Activated CD4-positive, alpha-beta T cell treated with anti-CD3 and anti-CD28 coated beads for 36 hours (primary cell): ENCODE measurements at places on chromosomes 2 and 18.
A peak's percentile ranks its signal among the peaks of the same experiment; 100 is the strongest.

DNA sequence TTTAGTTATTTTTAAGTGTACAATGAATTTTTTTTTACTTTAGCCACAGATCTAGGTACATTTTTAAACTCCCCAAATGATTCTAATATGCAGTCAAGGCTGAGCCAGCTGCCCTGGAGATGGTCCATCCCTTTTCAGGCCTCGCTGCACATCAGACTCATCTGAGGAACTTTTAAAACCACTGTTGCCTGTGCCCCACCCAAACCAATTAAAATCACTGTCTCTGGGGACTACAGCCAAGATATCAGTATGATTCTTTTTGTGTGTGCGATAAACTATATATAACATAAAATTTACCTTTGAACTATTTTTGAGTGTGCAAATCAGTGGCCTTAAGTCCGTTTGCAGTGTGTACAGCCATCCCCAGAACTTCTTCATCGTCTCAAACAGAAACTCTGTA is 9.1 kb upstream of the MALT1 start:
- DNase-seq, result no peak

GRCh38 chr18:74784752-74785151 is 187.1 kb downstream of the ZNF407 start:
- no peak for DNase-seq

GRCh38 chr2:160905862-160906261 is 254.4 kb upstream of the TANK start:
- no peak for DNase-seq

DNA sequence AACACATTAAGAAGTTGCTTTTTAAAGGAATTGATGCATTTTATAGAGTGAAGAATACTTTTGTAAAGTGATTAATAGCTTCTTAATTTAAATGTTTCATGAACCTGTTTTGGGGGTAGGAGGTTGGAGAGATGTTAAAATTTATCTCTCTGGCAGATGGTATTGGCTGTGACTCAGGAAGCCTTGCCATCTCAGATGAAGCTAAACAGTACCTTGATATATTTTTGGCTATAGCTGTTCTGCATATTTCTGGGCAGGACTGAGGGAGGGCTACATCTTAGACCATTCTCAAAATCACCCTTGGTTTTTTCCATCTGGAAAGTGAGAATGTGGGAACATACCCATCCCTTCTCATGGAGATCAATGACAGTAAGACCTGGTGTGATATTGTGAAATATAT is 13.4 kb downstream of the CAPN14 start:
- no peak for DNase-seq

GRCh38 chr2:100856732-100857131 is 36.8 kb downstream of the NPAS2 start:
- no peak for DNase-seq

- peak; percentile 28 for DNase-seq
Measured at GRCh38 chr2:238202326-238203093, 985 bp downstream of the ILKAP start.

GRCh38 chr2:69742322-69742952 is 503 bp downstream of the ANXA4 start:
- DNase-seq, result no peak

DNA sequence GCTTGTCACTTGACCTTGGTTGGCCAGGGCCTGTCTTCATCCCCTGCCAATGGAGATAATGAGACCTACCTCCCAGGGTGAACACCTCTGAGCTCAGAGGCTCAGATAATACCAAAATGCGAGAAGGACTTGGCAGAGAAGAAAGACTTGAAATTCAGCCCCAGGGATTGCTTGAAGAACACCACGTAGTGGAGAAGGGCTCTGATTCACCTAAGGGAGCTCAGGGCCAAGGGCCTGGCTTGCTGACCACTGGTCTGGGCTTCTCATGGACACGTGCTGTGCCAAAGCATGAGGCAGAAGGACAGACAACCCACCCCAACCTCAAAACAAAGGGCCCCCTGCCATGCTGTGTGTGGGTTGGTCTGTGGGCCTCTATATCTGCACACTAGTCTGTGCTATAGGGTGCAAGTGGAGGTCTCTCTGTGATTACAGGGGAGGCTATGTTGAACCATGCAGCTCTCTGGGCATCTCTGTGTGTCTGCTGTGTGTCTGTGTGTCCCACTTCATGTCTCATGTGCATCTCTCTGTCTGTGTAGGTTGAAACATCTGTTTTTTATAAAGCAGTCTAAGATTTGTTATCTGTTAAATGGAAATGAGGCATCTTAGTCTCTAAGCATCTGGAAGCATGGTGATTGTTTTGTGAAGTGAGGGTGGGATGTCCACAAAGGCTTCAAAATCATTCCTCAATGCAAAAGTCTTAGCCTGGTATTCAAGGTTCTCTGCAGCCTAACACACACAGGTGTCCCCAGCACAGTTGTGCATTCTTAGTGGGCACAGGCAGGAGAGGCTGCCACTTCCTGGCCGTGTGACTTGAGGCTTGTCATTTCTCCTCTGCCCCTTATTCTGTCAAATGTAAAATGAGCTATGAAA is 61.0 kb upstream of the EPAS1 start:
- DNase-seq, result no peak

DNA sequence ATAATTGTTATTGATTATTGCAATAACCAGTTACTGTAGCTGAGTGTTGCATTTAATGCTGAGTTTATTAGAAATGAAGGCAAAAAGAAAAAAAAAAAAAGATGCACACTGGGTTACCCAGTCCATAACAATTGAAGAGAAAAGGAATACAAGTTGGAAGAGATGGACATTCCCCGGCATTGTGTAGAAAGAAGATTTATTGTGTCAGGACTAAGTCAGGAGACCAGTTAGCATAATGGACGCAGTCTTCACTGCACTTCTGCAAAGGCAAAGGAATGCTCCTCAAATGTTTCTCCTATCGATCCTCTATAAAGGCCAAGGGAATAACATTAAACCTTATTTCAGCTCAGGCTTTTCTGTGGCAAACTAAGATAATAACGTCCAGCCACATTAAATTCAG is 157.8 kb downstream of the INSIG2 start:
- DNase-seq, result no peak

DNA sequence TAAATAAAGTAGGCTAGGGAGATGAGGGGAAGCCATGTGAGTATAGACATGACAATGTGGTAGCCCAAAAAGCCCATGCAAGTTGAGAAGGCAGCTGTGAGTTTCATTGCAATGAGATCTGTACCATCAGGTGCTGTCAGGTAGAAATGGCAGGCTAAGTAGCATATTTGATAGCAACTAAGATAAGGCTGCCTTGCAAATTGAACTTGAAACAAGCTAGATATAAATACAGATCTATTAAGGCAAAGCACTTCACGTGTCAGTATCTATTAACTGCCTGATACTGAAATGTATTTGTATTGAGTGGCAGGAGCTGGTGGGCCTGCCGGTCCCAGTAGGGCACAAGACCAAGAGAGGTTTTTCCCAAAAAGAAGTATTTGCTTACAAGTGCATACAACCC is 419.9 kb downstream of the TDRD15 start:
- no peak for DNase-seq

- no peak for DNase-seq
Measured at GRCh38 chr18:33116376-33116775, 324.1 kb downstream of the CCDC178 start.

- DNase-seq, result no peak
Measured at GRCh38 chr2:121187982-121188411, 97.0 kb downstream of the TFCP2L1 start.

GRCh38 chr18:33594799-33595198 is 16.8 kb downstream of the ASXL3 start:
- no peak for DNase-seq

GRCh38 chr2:54551123-54551756 is 95.1 kb downstream of the SPTBN1 start:
- DNase-seq, result no peak

- no peak for DNase-seq
Measured at GRCh38 chr2:226308986-226309385, 490.6 kb downstream of the IRS1 start.

- DNase-seq, result no peak
Measured at GRCh38 chr2:3151153-3151918, 226.3 kb downstream of the EIPR1 start.

DNA sequence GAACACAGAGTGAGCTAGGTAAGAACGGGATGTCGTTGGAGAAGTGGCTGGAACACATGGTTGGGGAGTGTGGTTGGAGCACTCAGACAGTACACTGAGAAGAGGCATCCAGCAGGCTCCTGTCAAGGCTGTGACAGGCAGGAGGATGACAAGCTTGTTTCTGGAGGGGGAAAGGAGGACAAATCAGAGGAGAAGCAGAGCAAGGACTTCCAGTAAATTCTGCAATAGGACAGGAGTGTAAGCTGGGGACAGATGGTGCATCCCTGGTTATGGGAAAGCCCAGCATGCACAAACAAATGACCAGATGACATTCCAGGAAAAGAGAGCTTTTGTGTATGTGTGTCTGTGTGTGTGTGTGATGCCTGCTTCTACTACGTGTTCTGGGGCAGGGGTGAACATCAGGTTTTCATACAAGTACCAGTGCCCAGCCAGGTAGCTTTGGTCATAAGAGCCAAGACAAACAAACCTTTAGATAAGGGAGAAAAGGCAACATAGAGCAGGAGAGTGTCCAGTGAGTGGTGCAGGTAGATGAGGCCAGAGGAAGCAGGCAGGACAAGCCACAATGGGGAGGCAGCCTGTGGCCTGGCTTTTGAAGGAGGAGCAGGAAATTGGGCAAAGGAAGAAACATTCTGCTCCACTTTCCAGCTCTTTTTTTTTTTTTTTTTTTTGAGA is 32.1 kb upstream of the MAPK4 start:
- DNase-seq, result no peak

- no peak for DNase-seq
Measured at GRCh38 chr2:36820942-36821605, 124.6 kb downstream of the VIT start.

- no peak for DNase-seq
Measured at GRCh38 chr2:229832510-229832898, 89.3 kb downstream of the TRIP12 start.

DNA sequence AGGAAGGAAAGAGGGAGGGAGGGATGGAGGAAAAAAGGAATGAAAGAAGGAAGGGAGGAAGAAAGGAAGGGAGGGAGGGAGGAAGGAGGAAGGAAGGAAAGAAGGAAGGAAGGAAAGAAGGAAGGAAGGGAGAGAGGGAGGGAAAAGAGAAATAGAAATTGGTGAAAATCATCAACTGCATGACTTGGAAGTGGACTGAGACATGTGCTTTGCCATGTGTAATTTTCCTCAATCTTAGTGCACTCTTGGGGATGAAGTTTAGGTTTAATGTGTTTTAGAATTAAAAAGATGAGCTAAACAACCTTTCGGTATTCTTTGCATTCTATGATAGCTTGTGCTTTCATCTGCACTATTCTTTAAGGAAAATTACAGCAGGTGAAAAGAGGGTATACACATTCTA is 320.1 kb upstream of the GALNT5 start:
- DNase-seq, result no peak

DNA sequence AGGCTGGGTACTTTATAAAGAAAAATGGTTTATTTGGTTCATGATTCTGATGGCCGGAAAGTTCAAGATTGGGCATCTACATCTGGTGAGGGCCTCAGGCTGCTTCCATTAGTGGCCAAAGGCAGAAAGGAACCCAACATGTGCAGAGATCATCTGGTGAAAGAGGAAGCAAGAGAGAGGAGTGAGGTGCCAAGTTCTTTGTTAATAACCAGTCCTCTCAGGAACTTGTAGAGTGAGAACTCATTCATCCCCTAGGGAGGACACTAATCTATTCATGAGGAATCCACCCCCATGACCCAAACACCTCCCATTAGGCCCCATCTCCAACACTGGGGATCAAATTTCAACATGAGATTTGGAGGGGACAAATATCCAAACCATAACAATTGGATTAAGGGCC is 17.8 kb upstream of the SERPINE2 start:
- no peak for DNase-seq

- DNase-seq, result no peak
Measured at GRCh38 chr18:79844999-79845563, 47.3 kb downstream of the KCNG2 start.

DNA sequence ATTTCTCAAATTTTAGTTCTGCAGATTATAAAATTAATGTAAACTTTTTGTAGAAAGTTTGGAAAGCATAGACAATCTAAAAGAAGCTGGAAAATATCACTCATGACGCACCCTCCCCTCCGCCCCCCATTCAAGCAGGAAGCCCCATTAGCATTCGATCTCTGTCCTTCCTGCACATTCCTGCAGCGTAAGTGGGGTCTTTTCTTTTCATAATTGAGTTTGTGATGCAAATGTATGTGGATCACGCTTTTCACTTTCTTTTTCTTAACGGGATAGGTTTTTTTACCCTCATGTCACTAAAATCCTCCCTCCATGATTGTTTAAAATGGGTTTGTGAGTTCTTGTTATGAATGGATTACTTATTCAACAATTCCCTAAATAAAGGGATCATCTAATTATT is 181.7 kb upstream of the HDAC4 start:
- DNase-seq, result no peak

GRCh38 chr2:223692191-223692947 is 90.2 kb upstream of the SCG2 start:
- peak; percentile 24 for DNase-seq

DNA sequence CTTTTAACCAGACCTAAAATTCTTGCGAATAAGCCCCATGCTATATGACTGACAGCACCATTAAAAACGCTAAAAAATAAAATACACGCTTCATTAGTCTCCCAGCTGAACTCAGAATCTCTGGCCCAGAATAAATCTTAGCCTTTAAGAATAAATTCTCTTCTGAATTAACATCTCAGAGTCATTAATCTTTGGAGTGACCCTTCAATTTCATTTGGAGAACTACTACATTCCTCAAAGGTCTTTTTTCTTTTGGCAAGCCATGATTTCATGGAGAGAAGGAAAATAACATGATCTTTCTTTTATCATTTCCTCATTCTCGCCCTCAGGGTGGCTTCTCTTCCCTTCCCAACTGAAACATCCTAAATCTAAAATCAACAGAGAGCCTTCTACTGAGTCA is 259.0 kb downstream of the AFF3 start:
- DNase-seq, result no peak

DNA sequence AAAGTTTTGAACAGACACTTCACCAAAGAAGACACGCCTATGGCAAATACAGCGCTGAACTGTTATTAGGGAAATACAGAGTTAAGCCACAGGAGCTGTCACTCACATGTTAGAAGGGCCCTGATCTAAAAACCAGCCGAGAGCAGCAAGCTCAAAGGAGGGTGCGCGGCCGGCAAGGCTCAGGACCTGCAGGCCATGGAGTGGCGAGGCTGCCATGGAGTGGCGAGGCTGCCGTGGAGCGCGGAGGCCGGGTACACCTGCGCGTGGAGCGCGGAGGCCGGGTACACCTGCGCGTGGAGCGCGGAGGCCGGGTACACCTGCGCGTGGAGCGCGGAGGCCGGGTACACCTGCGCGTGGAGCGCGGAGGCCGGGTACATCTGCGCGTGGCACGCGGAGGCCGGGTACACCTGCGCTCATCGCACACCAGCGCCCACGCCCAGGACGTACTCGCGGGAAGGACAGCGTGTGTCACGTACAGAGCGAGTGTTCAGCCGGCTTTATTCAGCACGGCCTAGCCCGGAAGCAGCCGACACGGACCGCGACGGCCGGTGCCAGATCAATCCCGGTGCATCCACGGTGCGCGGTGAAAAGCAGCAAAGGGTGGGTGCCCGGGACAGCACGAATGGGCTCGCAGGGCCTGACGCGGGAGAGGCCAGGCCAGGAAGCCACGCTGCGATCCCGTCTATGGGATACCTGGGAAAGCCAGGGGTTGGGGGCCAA is 68.8 kb downstream of the SLC66A2 start:
- DNase-seq, result peak; percentile 3

GRCh38 chr2:189300916-189301315 is 121.4 kb upstream of the COL5A2 start:
- DNase-seq, result peak; percentile 56
